ENCODE measurements at places on chromosomes 7 and 10.

GRCh38 chr7:42143711-42144600 is 93.1 kb downstream of the GLI3 start:
- no peak for DNase-seq

DNA sequence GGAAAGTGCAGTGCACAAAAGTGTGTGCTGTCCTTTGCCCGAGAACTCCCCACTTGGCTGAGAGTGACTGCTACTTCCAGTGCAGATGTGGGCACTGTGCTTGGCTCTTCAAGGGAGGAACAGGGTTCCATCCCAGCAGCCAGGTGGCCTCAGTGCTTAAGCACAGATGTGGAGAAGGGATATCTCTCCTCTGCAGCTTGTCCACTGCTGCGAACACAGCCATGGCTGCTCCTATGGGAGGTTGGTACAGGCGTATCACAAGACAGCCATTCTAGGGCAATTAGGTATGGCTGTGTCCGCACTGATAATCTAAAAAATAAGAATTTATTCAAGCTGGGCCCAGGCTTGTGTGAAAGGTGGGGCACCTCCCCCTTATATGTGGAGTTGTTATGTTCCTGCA is 66.6 kb downstream of the GLCCI1 start:
- no peak for DNase-seq

GRCh38 chr10:101233863-101234262 is 4.6 kb upstream of the LBX1 start:
- DNase-seq, result no peak

DNA sequence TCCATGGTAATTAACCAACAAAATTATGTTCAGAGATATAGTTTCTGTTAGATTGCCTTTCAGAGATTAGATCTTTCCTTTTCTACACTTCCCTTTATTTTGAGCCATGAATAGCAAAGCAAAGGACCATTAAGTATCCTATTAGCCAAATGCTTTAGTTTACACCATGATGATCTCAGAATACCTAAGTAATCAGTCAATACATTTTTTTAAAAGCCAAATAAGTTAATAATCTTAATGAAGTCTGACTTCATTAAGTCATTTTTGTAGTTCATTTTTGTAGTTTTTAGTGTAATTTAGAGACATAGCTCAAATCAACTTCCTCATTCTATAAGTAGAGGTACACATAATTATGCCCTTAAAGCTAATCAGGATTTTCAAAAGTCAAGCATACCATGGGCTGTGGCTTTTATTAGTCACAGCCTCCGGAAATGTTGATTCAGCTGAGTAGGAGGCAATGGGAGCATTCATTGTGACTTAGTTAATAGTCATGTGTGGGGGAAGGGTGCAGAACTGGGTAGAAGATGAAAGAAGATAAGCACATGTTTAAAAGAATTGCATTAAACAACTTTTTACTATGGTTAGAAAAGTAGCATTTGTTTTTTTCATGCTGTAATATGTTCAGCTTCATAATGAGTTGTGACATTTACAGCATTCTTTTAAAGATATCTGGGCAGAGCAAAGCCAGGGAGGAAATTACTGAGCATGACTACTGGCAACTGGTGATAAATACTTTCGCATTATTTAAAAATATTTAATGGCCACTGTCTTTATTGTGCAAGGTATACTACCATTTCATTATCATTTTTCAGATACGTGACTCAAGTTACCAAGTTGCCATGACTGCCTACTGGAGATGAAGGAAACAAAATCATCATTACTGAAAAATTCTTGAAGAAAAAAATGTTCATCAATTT is 57.3 kb upstream of the CCDC71L start:
- DNase-seq, result peak; percentile 33

DNA sequence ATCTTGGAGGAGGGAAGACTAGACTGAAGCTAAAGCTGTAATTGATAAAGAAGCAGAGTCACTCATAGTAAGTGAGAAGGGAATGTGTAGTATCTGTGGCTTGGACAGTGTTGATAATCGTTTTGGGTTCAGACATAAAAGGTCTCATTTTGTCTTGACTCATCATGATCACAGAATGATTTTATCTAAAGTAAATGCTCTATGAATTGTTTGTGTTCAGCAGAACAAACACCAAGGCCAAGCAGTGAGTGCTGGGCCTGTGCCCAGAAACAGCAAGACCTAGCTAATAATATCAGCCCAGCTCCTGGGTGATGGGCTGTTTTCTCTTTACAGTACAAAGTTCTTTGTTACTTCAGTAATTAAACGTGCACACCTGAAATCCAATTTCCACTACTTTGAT is 26.7 kb upstream of the CD36 start:
- peak; percentile 83 for DNase-seq

- DNase-seq, result no peak
Observed at GRCh38 chr10:79166741-79167140, 98.0 kb downstream of the ZMIZ1 start.

DNA sequence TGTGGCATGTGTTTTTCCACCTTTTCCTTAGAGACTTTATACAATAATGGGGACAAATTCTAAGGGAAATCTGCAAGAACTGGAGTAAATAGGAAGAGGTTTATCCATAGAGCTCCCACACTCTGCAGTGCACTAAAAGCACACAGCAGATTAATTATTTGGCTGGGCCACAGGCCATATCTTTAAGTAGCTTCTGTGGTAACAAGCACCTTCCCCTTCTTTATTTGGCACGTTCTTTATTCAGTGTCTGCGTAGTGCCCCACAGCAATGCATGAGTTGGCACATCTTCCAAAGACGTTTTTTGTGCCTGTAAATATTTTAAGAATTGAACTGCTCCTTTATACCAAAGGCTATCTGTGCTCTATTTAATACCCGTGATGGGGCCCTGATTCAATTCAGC is 104.9 kb upstream of the MBL2 start:
- no peak for DNase-seq

DNA sequence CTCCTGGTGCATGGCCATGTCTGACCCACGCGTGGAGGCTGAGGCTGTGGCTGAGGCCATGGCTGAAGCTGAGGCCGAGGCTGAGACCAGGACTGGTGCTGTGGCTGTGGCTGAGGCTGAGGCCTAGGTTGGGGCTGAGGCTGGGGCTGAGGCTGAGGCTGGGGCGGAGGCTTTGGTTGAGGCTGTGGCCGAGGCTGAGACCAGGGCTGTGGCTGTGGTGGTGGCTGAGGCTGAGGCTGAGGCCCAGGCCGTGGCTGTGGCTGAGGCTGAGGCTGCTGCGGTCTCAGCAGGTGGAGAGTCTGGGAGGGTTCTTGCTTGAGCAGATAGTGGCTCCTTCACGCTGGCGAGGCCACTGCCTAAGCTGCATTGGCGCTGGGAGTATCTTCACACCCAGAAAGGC is 76.4 kb downstream of the WDR37 start:
- DNase-seq, result no peak

DNA sequence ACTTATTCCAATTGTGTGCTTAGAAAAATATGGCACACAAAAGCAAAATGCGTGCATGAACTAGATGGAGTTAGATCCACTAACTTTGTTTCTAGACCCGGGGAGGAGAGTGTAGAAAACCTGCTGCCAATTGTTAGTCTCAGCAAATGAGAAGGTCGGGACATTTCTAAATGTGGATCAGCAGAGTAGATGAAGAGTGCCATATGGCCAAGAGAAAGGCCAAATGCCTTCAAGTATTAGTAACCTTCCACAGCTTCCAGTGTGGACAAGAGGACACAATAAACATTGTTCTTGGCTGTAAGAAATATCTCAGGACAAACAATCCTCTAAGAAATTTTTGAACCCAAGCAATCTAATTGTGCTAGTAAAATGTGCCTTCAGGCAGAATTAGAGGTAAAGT is 690.3 kb downstream of the REEP3 start:
- no peak for DNase-seq

DNA sequence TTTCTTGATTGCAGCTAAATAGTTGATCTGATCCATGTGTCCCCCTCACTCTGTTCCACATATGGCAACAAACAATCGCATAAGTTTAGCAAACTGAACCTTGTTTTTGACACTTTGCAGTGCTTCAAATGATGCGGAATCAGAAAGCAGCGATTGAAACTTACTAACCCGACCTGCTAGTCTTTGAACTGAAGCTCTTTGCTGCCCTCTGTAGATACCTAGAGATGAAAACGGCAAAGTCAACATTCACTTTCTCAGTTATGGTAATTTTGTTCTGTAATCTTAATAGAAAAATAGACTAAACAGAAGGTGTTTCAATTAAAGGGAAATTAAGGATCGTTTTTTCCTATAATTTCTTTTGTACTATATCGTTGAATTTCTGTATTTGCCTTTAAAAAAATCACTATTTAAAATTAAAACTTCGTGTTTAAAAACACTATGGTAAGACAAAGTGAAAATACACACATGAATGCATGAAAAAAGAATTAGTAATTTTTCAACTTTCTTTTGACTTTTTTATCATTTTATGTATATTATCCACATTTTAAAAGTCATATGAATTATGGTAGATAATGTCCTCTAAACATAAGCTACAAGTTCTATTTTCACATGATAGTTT is 276.5 kb downstream of the MAGI2 start:
- DNase-seq, result no peak

DNA sequence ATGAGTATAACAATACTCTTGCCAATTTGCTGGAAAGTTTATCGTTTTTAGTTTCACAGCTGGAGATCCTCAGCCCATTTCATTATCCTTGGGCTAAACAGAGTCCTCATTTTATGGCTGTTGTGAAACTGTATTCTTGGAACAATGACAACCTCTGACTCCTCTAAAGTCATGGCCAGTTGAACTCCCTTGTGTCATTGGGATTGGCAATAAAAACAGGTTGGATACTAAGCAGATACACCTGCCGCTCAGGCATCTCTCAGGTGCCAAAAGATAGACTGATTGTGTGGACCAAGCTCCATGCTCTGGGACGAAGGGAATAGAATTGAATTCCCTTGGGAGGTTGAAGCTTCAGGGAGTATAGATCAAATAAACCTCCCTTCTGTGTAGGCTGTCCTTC is 182.2 kb downstream of the WDR11 start:
- no peak for DNase-seq

GRCh38 chr7:73817121-73817520 is 13.7 kb upstream of the CLDN4 start:
- DNase-seq, result no peak

DNA sequence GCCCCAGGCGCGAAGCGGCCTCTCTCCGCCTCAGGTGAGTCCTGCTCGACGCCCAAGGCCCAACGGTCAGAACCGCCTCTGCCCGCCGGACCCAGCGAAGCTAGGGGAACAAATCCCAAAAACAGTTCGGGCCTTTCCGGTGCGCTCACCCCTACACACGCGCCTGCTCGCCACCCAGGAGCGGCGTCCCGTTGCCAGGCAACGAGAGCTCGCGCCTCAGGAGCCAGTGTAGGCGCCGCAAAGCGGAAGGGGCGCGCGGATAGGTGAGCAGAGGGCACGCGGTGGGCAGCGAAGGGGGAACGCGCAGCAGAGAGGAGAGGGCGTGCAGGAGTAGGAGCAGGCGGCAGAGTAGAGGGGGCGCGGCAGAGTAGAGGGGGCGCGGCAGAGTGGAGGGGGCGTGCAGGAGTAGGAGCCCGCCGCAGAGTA is at the start of the genes DYDC1 and DYDC2:
Gene DYDC1, minus strand, starts transcription at position 193 of the 426 bp plus-strand sequence. CDS start 4,154 bp downstream, outside the sequence.
Gene DYDC2, plus strand, starts transcription at position 219 of the 426 bp plus-strand sequence. CDS start 5,663 bp downstream, outside the sequence.
- peak; percentile 27 for DNase-seq

GRCh38 chr10:127442220-127442525 is 106.9 kb upstream of the NPS start:
- DNase-seq, result no peak

DNA sequence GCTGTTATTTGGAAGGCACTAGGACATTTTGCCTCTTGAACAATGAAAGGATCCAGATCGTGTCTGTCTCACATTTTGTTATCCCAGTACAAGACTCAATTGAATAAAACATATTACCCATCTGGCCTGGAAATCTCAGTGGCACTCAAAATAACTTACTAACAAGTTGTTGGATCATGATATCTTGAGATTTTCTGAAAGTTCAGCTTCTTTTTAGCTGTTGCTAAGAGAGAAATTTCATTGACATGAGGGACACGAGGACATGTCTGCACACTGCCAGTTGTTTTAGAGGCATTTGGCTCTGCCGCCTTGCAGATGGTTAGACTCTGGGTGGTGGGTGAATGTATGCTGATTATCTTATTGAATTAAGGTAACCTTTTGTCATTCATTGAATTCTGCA is 41.0 kb downstream of the KAT6B start:
- DNase-seq, result no peak

DNA sequence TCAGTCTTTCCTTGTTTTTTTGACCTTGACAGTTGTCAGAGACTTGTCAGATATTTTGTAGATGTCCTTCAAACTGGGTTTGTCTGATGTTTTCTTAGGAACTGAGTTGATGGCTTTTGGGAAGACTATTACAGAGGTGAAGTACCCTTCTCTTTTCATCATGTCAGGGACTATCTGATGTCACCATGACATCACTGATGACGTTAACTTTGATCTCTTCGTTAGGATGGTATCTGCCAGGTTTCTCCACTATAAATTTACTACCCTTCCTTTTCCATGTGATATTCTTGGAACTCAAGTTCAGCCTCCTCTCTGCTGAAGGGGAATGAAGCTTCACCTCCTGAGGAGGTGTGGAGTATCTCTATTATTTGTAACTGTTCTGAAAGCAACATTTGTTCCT is 78.5 kb downstream of the SUGCT start:
- no peak for DNase-seq

DNA sequence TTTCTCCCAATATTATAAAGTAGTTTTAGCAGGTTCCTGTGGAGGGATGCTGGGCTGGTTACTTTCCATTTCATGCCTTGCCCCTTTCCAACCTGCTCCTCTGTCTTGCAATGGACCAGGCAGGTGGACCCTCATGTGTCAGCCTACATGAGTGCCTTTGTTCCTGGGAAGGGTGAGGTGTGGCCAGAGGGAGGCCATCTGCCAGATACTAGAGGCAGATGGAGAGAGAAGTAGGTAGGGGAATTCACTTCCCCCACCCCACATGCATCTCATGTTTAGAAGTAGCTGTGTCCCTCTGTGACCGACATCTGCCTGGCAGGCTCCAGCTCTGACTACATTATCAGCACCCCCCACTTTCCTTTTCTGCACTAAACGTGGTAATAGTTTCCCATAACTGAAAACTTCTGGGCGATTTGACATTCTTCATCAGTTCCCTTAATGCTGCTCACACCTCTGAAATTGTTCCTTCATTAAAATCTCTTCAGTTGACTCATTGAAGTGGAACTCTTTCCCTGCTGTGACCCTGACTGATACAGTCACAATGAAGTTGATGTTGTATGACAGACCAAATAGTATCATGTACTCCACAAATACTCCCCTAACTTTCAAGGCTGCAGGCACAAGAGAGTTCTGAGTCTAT is 396.3 kb upstream of the FZD8 start:
- no peak for DNase-seq

DNA sequence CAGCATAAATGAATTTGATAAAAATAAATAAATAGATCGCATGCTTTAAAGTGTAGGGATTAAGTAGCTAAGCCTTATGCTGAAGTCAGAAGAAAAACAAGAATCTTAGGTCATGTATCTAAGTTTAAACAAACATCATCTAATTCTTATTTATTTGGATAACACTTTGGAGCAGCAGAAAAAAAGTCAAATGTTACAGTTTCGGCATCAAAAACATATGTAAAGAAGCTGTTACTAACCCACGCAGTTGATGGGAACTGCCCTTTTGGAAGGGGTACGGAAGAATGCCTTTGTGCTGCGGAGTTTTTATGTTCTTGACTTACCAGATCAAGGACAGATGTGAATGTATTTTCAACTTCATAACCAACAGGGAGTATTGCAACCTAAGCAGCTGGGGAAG is 37.3 kb upstream of the HABP2 start:
- no peak for DNase-seq

GRCh38 chr7:87047-87446 is 105.3 kb upstream of the FAM20C start:
- no peak for DNase-seq

All from heart left ventricle (tissue), 16 donors.